ENCODE measurements at places on chromosomes 2 and 18.

DNA sequence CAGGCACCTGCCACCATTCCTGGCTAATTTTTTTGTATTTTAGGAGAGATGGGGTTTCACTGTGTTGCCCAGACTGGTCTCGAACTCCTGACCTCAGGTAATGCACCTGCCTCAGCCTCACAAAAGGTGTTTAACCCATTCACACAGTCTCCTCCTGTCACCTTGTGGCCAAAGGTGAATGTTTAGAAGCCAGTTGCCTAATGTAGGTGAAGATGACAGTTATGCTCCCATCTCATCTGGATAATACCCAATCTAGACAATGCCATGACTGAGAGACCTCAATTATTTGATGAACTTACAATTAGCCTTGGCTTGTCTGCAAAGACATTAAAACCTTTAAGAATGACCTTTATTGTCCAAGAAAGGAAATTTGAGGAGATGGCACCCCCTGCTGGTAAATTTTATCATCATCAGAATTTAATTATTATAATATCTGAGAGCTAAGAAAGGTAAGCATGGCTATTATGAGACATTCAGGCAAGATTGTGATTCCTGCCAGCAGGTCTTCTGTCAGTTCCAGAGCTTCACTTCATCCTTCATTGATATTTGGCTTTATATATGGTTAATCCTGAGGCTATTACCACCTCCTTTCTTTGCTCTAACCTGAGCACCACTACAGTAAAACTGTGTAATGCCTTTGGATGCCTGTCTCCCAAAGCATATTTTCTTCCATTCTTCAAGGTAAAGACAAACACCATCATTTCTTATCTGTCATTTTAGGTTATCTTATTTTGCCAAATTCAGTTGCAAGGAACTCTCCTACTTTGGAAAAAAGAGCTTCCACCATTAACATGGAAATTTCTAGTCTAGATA lies 117.6 kb downstream of the FAM124B start:
- no peak for DNase-seq

GRCh38 chr2:241272303-241273209 lies 42.9 kb downstream of the HDLBP start:
- no peak for DNase-seq

GRCh38 chr2:169165791-169166190 lies 96.4 kb downstream of the DHRS9 start:
- DNase-seq, result no peak

- no peak for DNase-seq
Measured at GRCh38 chr2:172288603-172289002, 138.8 kb upstream of the ITGA6 start.

GRCh38 chr18:24267878-24268277 lies 129.0 kb downstream of the CABYR start:
- DNase-seq, result no peak

DNA sequence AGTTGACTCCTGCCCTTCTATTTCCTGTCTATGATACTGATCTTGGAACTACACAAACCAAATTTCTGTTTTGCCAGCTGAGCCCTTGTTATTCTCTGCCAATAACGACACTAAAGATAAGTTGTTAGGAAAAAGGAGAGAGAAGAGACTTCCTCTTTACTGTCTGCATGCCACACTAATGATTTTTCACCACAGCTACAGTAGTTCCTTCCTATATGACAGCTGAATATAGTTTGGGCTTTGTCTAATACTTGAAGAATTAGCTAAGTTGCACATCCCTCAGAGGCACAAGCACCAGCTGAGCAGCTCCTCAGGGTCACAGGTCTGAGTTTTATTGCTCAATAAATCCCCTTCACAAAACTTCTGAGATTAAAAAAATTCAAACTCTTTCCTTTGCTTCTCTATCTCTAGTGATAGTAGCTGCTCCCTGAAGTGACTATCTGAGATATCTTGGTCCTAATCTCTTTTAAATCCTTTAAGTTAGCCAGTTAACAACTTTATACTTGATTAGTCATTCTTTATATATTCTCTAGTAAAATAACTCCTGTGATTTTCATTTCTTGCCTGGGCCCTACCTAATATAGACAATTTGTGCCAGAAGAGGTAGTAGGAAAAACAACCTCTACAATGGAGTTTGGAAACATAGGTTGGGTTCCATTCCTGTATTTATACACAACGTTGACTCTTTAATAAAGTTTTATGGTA lies 253.0 kb upstream of the CNTNAP5 start:
- no peak for DNase-seq

DNA sequence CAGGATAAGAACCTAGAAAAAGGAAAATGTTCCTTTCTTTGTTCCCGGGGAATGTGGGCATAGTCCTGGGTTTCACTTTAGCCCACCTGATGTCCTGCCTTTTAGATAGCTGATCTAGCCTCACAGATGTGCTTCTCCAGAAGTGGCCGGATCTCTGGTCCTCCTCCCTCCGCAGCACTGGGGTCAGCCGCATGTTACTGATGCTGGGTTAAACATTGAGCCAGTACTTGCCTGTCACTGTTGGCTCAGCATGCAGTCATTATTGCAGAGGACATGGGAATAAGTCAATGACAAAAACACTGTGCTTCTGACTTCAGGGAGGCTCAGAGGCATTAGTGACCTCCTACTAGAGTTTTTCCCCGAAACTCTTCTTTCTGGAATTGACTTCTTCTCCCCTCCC lies 27.6 kb downstream of the NCK2 start:
- no peak for DNase-seq

- DNase-seq, result no peak
Measured at GRCh38 chr2:192513575-192513974, 318.8 kb upstream of the TMEFF2 start.

DNA sequence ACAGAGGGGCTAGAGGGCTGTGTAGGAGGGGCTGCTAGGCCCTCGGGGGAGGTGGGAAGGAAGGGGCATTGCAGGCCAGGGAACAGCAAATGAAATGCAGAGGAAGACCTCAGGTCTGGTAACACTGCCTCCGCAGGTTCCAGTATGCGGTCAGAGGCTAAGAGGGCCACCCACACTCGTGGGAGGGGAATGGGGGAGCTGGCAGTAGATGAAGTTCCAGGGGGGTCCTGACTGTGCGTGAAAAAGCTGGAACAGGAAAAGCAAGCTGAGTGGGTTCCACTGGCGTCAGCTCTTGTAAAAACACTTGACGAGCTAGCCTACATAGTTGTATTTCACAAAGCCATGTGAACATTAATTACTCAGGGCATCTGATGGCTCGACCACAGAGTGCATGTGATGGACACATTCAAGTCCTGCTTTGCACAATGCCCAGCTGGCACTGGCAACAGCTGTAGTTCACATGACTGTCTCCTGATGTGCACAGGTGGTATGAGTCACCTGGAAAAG lies 29.0 kb upstream of the PTPN4 start:
- no peak for DNase-seq
